SW480 (cell line): ENCODE measurements at places on chromosomes 16 and 17.
A peak's percentile ranks its signal among the peaks of the same experiment; 100 is the strongest.

DNA sequence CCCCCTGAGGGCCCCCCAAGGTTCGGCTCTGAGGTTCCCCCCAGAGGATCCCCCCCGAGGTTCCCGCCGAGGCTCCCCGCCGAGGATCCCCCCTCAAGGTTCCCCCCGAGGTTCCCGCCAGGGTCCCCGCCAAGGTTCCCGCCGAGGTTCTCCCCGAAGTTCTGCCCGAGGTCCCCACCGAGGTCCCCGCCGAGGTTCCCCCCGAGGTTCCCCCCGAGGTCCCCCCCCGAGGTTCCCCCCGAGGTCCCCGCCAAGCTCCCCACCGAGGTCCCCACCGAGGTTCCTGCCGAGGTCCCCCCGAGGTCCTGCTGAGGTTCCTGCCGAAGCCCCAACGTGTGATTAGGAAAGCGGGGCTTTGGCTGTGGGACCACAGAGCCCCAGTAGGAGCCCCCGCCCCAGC is 32.2 kb upstream of the SSTR5 start:
- DNase-seq = no peak

DNA sequence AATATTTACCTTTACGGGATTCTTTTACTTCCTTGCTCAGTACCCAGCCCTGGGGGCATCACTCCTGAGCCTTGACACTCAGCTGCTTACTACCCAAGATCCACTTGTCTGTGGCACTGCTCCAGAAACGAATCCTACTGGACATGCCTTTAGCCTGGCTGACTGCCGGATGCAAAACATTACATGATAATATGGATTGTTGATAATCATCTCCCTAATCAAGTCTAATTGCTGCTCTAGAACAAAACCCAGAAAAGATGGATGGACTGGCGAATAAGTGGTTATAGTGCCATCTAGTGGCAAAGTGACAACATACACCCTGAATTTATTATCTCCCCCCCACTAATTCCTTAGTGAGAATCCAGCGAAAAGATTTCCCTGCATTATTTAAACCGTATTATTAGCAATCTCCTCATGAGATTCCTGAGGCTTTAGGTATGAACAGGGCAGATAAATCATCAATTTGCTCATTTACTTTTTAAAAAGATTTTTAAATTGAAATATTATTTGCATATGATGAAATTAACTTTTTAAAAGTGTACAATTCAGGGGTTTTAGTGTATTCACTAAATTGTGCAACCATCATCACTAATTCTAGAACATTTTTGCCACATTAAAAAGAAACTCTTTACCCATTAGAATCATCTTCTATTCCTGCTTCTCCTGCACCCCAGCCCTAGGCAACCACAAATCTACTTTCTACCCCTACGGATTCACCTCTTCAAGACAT is 61.6 kb downstream of the RGS9 start:
- peak; percentile 72 for DNase-seq

GRCh38 chr17:69592692-69593350 is 178.3 kb downstream of the MAP2K6 start:
- no peak for DNase-seq

DNA sequence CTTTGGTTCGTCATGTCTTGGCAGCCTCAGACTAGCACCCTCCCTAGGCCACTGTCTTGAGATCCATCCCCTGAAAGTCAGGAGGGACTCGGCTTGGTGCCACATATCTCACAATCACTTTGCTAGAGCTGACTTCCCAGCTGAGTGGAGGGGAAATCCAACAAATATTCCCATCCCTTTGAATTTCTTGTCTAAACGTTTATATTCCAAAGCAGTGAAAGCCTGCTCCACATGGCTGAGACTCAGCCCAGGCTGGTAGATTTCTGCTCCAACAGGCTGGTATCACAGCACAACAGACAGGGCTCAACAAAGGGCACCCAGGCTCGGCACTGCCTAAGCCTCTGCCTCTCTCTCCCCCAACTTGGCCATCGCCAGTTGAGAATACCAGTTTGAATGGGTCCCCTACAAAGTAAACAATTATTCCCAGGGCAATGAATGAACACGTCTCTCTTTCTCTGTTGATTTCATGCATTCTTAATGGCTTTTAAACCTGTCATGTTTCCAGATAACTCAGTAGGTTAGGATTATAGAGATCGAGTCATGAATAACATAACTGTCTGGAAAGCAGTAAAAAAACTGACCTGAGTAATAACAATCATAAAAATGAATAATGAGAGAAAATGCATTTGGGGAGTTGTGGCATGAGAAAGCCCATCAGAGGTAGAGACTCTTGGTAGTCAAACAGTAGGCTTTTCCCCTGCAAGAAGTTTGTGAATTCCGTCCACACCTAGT is 1.0 kb downstream of the KRT13 start:
- no peak for DNase-seq

GRCh38 chr16:89505204-89506112 is 2.7 kb upstream of the SPG7 start:
- peak; percentile 71 for DNase-seq

- no peak for DNase-seq
Observed at GRCh38 chr16:51683882-51684281, 532.8 kb upstream of the SALL1 start.

DNA sequence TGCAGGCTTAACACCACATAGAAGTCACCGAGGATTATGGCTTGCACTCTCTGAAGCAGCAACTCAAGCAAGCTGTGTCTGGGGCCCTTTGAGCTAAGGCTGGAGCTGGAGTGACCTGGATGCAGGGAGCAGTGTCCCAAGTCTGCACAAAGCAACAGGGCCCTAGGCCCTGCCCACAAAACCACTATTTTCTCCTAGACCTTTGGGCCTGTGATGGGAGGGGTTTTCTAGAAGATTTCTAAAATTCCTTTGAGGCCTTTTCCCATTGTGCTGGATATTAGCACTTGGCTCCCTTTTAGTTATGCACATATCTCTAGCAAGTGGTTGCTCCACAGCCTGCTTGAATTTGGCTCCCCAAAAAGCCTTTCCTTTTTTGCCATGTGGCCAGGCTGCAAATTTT is 44.5 kb downstream of the KCNJ16 start:
- DNase-seq = no peak

DNA sequence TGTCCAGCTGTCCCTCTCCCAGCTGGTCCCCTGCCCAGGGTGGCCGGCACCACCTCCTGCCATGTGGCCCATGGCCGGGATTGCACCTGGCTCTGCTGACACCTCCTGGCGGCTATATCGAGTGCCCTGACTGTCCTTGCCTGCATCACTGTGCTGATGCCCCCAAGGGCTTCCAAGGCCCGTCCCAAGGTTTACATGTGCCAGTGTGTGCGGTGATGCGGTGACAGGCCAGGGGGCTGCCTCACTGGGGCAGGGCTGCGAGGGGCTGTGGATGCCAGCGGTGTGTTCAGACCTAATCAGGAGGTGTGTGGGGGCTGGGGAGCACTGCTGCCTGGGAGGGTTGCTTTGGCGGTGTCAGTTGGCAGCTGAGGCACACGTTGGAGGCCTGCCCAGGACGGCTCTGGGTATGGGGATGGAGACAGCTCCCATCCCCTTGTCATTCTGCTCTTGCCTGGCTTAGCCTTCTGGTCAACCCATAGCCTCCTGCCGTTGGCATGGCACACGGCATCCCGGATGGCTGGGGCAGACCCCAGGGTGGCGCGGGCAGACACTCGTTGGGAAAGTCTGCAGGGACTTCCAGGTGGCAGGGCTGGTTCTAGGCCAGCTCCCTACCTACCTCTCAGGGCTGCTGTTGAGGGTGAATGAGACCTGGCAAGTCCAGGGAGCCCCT is 5.5 kb downstream of the MAP2K3 start:
- no peak for DNase-seq

- DNase-seq = no peak
Observed at GRCh38 chr16:14496786-14497185, 133.3 kb downstream of the PARN start.

DNA sequence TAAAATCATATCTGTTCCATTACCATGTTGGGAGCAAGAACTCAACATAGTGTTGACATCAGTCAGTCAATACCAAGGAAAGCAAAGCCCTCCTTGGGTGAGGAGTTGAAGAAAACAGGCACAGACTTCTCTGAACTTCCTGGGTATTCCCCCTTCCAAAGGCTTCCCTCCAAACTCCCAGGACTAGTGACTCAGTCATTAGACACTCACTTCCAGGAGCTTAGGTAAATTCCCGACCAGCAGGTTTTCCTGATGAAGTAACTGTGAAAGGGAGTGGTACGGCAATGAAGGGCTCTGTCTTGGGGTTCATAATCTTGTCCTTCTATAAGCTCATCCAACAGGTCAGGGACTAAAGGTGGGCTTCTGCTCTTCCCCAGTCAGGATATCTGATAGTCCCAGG is 293.8 kb upstream of the AXIN2 start:
- DNase-seq = no peak
